Femur (tissue), 1 donor: ENCODE measurements at places on chromosomes 4 and X.

- peak; percentile 32 for DNase-seq
These were observed 2.3 kb upstream of the GRSF1 start for GRCh38 chr4:70841951-70842350.

DNA sequence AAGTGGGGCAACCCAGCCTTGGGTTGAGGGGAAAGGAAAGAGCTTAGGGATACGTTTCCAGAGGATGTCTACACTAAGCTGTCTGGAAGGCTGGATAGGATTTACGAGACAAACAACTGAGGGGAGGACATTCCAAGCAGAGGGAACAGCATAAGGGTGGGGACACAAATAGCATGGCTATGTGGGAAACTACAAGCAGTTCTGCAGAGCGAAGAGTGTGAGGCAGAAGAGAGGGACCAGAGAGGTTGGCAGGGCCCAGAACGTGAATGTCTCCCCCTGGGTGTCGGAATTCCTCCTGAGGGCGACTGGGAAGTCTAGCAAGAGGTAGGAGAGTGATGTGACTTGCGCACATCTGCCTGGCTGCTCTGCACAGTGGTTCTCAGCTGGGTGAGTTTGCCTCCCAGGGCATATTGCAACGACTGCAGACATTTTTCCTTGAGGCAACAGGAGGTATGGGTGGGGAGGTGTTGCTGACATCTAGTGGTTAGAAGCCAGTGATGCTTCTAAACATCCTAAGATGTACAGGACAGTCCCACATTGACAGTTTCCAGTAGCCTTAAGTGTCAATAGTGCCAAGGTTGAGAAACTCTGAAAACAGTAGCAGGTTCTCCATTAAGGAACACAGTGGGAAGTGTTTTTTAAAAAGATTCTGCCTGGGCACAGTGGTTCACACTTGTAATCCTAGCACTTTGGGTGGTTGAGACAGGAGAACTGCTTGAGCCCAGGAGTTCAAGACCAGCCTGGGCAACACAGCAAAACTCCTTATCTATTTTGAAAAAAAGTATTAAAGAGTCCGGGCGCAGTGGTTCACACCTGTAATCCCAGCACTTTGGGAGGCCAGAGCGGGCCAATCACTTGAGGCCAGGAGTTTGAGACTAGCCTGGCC, 9.2 kb downstream of the NDUFA1 start:
- no peak for DNase-seq

GRCh38 chr4:113328514-113328913, 279.1 kb downstream of the ANK2 start:
- no peak for DNase-seq

GRCh38 chr4:156191044-156191781, 237.5 kb upstream of the CTSO start:
- DNase-seq, result no peak

- DNase-seq, result no peak
These were observed 618.2 kb upstream of the DIPK2B start for GRCh38 chrX:45818913-45819312.

GRCh38 chr4:182111586-182111985, 131.6 kb upstream of the TENM3 start:
- DNase-seq, result no peak

DNA sequence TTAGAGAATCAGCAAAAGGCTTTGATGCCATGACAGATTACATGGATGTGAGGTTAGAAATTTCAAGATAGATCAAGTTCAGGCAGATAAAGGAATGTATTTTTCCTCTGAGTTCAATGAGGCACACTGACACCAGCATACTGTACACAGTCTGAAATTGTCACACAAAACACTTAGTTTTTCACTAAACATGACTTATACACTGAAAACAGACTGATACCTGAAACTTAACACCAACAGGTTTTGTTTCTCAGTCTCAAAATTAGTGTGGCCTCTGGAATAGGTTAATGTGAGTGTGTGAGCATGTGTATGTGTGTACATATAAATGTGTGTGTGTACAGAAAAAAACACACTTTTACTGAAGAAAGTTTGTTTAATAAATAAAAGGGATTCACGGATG, 129.9 kb upstream of the SLITRK2 start:
- DNase-seq, result no peak

DNA sequence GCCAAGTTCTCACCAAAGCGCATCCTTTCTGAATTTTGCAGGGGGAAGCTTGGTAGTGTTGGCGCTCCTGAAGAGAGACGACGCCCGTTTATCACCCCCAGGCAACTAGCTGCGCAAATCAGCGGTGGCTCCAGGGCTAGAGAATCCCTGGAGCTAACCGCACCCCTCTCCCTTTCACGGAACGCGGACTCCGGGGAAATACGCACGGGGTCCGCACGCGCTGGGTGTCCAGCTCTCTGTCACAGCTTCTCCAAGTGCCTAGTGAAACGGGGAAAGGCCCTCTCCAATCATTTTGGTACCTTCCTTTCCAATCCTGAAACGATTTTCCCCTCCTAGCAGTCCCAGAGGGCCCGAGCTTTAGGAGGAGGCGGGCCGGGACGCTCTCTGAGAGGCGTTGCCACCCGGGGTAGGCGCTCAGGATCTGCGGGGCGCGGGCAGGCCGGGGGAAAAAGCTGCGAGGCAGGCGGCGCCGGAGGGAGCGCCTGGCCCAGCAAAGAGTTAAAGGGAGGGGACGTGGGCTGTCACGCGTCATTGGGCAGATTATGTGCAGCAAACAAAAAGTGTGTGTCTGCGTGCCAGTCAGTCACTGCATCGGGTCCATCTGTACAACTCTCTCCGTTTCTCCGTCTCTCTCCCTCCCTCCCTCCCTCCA, at the start of gene PRDM8:
Gene PRDM8, plus strand, starts transcription at position 582 of the 652 bp plus-strand sequence. CDS start 2,578 bp downstream, outside the sequence.
- peak; percentile 29 for DNase-seq

DNA sequence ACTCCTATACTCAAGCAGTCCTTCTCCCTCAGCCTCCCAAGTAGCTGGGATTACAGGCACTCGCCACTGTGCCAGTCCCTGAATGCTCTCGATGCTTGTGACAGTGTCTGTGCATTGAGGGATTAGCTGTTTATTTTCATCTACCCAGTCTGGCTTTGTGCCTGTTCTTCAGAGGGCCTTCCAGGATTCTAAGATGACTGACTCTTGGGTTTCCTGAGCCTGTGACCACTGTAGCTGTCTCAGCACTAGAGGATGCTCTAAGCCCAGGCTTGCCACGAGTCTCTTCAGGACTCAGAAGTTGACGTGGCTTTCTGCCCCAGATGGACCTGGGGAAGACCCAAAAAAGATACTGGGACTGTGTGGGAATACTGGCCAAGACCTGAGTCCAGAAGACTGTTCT, 201.4 kb downstream of the ARHGAP10 start:
- no peak for DNase-seq

DNA sequence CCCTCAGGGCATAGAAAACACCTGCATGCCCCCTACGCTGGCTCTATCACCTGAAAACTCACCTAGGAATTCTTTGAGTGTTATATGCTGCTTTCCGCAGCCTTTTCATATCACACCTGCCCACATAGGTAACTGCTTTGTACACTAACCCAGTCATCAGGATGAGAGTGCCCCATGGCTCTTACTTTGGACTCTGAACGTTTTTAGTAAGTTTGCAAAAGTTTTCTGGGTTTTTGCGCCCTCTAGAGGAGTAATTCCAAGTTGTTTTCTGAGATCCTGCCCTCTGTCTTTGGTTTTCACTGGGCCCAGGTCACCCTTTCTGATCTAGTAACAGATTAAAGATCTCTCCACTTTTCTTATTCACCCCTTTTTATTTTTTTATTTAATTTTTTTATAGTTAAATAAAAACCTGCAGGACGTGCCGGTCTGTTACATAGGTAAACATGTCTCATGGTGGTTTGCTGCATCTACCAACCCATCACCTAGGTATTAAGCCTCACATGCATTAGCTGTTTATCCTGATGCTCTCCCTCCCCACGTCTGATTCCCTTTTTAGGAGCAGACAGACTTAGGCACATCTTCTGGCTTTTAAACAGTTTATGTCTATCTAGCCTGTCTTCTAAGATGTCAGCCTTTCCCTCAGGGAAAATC, 139.2 kb downstream of the NWD2 start:
- no peak for DNase-seq

GRCh38 chr4:103721251-103721650, 1.5 kb upstream of the TACR3 start:
- no peak for DNase-seq
